Activated T-cell treated with anti-CD3 and anti-CD28 coated beads, Interleukin-2, amount 50 U/mL, for 4 hours (primary cell): ENCODE measurements at places on chromosomes 13 and 19. TPM values are rescaled to one million over a fixed set of nuclear protein-coding genes. Genes with fewer than 3 reads are reported as not detected.

DNA sequence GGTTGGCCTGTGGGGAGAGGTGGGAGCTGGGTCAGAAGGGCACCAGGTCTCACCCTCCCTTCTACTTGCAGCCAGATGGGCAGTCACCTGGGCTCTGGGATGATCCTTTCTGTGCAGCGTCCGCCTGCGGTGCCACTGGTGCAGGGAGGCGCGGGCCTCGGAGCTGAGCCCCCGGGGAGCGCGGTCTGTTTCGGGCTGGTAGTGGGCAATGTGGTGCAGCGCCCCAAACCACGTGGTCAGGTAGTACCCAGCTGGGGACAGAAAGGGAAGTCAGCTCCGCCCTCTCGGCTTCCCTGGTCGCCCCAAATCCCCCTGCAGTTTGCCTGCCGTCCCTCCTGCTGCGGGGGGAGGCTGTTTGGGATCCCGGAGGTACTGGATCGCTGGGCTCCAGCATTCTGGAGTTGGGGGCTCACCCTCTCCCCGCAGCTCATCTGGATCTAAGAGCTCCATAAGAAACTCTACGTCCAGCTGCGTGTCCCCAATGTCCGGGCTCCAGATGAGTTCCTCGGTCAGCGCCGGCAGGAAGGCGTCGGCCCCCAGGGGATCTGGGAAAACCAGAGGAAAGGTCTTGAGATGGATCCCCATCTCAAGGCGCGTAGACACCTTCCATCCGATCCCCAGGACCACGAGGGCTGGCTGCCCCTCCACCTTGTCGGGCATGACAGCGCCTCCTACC is 8.8 kb downstream of the RINL start:
- peak; percentile 18 for DNase-seq

DNA sequence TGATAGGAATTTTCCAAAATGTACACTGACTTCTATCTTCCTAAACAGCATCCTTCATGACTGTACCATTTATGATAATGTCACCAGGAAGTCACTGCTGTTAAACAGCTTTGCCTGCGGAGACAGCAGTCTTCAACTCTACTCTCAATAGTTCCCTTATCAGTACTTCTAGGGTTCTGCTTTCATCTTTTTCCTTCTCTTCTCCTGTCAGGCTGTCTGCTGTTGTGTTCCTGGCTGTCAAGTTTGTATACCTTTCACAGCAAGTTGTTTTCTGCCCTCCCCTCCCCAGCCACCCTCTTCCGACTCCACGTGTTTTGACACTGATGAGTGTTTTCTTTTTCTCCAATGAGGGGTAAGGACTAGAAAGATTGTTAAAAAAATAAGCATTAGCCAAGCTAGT is 2.2 kb downstream of the UPF3A start:
- DNase-seq, result no peak

- peak; percentile 62 for DNase-seq
Measured at GRCh38 chr13:51451467-51452360, 1.1 kb downstream of the INTS6 start.

GRCh38 chr13:48318821-48319511 is 15.4 kb downstream of the RB1 start:
- DNase-seq, result peak; percentile 8

DNA sequence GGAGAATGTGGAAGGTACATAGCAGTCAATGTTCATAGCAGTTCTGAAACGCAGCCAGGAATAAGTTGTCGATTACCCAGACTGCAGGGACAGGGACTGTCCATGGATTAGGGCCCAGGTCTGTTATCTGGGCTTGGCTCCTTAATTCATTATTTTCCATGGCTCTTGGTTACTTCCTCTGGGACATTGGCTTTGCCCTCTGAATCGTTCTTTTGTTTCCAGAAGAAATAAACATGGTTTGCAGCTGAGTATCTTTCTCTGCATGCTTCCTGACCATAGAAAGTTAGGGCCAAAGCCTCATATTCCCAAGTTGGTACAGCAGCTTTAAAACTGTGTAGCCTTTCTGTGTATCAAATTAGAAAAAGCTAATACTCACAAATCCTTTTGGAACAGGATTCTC is 121.7 kb upstream of the MAB21L1 start:
- DNase-seq, result no peak

GRCh38 chr13:60572855-60573254 is 175.8 kb downstream of the TDRD3 start:
- no peak for DNase-seq

DNA sequence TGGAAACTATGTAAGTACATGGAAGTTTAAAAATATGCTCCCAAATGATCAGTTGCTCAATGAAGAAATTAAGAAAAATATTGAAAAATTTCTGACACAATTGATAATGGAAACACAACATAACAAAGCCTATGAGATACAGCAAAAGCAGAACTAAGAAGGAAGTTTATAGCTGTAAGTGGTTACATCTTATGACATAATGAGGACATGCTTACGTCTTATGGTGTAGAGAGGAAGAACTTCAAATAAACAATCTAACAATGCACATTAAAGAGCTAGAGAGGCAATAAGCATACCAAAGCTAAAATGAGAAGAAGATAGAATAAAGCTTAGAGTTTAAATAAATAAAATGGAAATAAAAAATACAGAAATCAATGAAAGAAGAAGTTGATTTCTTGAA is 50.0 kb upstream of the CEACAM21 start:
- DNase-seq, result no peak

GRCh38 chr19:46932346-46932745 is 71.5 kb downstream of the ARHGAP35 start:
- DNase-seq, result no peak

DNA sequence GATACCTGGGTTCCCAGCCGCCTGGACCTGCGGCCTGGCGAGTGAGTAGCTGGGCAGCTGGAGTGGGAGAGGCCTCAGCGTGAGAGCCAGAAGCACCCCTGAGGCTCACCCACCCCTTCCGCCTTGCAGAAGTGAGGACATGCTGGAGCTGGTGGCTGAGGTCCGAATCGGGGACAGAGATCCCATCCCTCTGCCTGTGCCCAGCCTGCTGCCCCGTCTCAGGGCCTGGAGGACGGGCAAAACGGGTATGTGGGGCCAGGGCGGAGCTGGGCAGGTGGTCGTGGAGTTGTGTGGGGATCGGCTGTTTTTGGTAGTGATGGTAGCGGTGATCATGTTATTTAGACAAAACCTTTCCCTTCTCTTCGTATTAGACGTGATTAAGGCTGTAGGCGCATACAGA is 4.6 kb downstream of the SCAF1 start:
- no peak for DNase-seq

GRCh38 chr19:13840305-13841085 is 36.4 kb upstream of the NANOS3 start:
- no peak for DNase-seq

DNA sequence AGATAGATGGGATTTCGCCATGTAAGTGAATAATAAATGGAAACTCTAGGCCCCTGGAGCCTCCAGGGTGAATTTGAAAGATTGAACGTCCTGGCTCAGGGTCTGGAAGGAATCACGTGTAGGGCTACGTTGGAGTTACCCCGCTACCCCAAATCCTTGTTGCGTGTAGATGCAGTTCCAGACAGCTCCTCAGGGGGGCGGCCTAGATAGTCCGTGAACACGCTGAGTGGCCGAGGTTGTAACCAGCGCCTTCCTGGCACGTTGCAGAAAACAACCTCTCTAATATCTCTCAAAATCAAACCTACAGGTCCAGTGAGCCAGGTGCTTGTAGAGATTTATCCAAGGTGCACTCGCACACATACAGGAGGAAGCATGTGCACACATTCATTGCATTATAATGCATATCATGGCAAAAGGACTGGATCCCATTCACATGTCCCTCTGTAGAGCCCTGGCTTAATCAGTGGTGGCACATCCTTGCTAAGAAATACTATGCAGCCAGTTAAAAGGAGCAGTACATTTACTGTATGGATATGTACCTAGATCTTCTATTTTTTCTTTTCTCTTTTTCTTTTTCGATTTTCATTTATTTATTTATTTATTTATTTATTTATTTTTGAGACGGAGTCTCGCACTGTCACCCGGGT is 2.5 kb upstream of the KEAP1 start:
- peak; percentile 82 for DNase-seq

DNA sequence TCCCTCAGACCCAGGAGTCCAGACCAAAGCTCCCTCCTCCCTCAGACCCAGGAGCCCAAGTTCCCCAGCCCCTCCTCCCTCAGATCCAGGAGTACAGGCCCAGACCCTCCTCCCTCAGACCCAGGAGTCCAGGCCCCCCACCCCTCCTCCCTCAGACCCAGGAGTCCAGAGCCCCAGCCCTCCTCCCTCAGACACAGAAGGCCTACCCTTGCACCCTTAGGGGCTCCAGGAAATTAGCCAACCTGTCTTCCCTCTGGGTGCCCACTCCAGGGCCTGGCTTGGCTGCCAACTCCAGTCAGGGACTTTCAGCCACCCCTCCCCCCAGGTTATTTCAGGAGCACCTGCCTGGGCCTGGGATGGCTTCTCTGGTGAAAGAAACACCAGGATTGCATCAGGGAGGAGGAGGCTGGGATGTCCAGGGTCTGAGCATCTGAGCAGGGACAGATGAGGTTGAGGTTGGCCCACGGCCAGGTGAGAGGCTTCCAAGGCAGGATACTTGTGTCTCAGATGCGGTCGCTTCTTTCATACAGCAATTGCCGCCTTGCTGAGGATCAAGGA is at the start of gene FGF21:
FGF21 (plus strand) TSS at position 441 of the 558 bp plus-strand sequence. CDS start 713 bp downstream, outside the sequence.
- no peak for DNase-seq

GRCh38 chr13:24671386-24672113 is 8.7 kb upstream of the ATP12A start:
- DNase-seq, result no peak

DNA sequence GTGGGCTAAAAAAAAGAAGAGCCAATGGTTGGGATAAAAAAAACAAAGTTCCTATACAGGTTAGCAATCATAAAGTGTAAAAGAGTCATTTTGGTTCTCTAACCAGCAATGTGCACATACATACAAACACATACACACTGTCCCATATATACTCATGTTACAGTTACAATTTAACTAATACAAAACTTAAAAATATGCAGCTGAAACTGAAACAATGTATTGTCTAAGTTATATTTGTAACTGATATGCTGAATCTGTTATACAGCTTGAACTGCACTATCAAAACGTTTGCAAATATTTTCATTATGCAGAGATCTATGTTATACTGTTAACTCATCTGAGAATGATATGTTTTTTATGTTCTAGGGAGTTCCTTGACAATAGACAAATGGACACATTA is 173.7 kb downstream of the KLF12 start:
- DNase-seq, result no peak

- DNase-seq, result no peak
Measured at GRCh38 chr13:46387064-46387851, at the start of gene RUBCNL. Gene RUBCNL (minus strand): TSS chr13:46387252. CDS start chr13:46372475, 14,777 bp downstream.

GRCh38 chr19:49395581-49396407 is 7.7 kb downstream of the KASH5 start:
- DNase-seq, result no peak

GRCh38 chr13:40434516-40435397 is 231.7 kb downstream of the FOXO1 start:
- no peak for DNase-seq

- no peak for DNase-seq
Measured at GRCh38 chr19:5075597-5075996, 106.7 kb downstream of the KDM4B start.

- no peak for DNase-seq
Measured at GRCh38 chr19:16094360-16095070, 17.2 kb upstream of the RAB8A start.

DNA sequence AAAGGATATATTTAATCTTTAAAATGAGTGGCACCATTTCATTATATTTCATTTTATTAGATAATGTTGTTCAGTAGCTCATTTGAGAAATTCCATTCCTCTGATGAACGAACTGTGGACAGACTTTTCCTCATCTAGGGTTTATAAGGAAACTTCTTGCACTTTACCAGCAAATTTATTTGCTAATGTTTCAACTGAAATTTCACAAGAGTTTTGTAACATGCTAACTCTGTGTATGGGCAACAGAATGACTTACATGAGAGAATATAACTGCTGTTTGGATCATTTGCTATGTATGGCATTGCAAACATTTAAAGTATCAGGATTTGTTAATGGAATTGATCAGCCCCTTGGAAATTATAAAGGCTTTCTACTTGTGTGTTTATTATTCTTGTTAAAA is 3.7 kb upstream of the IRS2 start:
- no peak for DNase-seq

- DNase-seq, result no peak
Measured at GRCh38 chr19:53824134-53824611, at the start of gene NLRP12. Gene NLRP12 (minus strand): TSS chr19:53824314. CDS start chr19:53824174, 140 bp downstream.

- no peak for DNase-seq
Measured at GRCh38 chr13:98543378-98544103, 33.4 kb downstream of the STK24 start.

- no peak for DNase-seq
Measured at GRCh38 chr13:41820581-41821237, 140.2 kb downstream of the VWA8 start.

DNA sequence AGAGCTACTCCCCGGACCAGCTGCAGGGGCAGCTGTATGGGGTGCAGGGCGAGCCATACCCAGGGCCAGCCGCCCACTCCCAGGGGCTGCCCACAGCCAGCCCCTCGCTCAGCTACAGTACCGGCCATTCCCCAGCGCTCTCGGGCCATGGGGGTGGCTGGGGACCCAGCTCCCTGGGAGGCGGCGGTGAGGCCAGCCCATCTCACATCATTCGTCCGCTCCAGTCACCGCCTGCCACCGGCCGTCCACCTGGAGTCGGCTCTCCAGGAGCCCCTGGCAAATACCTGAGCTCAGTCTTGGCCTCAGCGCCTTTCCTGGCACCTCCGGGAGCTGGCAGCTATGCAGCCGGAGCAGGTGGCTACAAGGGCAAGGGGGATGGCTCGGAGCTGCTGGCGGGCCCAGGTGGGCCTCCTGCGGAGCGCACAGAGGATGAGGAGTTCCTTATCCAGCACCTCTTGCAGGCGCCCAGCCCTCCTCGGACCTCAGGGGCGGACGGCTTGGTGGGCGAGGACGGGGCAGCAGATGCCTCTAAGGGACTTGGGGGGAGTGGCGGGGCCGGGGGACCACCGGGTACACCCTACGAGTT is 4.9 kb downstream of the PRR12 start:
- DNase-seq, result no peak

GRCh38 chr13:35833608-35834275 is 297.4 kb downstream of the DCLK1 start:
- no peak for DNase-seq

GRCh38 chr13:84238381-84238780 is 356.1 kb upstream of the SLITRK1 start:
- no peak for DNase-seq

SRRM5 gene
- total RNA-seq, result 0.30 TPM

ANKRD24 gene
- 0.25 TPM for total RNA-seq

LGALS13 gene
- total RNA-seq, result not detected

PCSK4 gene
- total RNA-seq, result 0.46 TPM

SIGLEC7 gene
- total RNA-seq, result 0.16 TPM

TLE6 gene
- total RNA-seq, result 0.16 TPM

METTL21C gene
- total RNA-seq, result not detected

FEM1A gene
- 35.8 TPM for total RNA-seq

ZNF579 gene
- 10.1 TPM for total RNA-seq

ARRDC2 gene
- total RNA-seq, result 19.4 TPM

GAPDHS gene
- not detected for total RNA-seq

ZNF333 gene
- 7.7 TPM for total RNA-seq

PRTN3 gene
- total RNA-seq, result not detected

KL gene
- 0.38 TPM for total RNA-seq

RGS9BP gene
- total RNA-seq, result 0.11 TPM
